OCI-LY7 (cell line): ENCODE measurements at places on chromosomes 1 and 21. TPM values are rescaled to one million over a fixed set of nuclear protein-coding genes. Genes with fewer than 3 reads are reported as not detected.

WDTC1 gene
- total RNA-seq: 27.8 and 34.0 TPM in 2 replicates

DNA sequence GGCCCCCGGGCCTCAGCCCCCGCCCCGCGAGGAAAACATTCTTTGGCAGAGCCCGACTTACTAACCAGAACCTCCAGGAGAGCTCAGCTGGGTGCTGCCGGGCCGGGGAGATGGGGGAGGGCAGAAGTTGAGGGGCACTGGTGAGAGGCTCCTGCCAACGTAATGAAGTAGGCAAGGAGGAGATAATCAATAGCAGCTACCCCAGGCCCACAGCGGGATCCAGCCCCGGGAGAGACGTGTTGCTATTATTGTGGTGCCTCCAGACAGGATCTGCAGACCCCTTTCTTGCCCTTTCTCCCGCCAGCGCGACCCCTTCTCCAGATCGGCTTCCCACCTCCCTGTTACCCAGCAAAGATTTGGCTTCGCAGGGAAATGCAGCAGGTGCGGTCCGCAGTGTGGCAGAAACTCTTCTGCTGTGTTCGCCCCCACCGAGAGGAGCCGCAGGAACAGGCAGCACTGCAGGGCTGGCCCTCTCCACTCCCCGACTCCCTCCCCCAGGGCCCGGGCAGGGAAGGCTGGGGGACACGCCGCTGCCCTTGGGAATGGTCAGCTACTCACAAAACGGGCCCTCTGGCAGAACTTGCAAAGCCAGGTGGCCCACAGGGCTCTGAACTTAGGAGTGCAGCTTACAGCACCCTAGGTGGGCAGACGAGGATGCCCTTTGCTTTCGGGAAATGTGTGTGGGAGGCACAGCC, 1.5 kb upstream of the KCNA2 start:
- no peak for DNase-seq

- no peak for DNase-seq
Observed at GRCh38 chr1:245383396-245384330, 228.9 kb downstream of the KIF26B start.

UBE2U gene
- total RNA-seq: not detected in 2 replicates
